NCI-H774 (cell line): ENCODE measurements at places on chromosomes 4 and X.

GRCh38 chr4:10736895-10737294, 52.3 kb upstream of the CLNK start:
- DNase-seq: no peak

DNA sequence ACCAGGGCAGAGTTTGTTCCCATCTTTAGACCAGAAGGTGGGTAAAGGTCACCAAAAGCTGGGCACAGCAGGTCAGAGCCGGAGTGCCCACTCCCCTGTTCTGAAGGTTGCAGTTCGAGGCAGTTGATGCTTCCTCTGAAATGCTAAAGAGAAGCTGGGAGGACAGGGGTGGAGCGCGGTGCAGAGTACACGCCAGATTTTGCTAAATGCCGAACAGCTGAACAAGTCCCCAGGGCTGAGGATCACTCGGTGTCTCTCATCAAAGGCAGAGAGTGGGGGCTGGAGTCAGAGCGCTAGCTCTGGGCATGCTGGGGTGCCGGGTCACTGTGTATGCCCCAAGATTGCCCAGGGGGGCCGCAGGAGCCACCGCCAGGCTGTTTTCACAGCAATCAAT, 197.0 kb downstream of the BCOR start:
- DNase-seq: no peak

DNA sequence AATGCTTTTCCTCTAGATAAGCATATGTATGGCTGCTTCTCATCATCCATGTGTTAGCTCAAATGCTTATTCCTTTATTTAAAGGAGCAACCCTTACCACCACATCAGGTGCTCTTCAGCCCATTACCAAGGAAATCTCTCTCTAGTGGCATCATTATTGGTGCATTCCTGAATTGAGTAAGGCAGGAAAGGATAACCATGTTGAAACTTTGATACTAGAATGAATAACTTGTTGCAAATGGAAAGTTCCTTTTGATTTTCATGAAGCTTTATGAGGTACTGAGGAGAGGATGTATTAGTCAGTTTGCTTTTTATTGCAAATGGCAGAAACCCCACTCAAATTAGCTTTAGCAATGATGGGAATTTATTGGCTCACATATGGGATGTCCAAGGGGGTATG, 212.3 kb upstream of the FGF13 start:
- DNase-seq: no peak

DNA sequence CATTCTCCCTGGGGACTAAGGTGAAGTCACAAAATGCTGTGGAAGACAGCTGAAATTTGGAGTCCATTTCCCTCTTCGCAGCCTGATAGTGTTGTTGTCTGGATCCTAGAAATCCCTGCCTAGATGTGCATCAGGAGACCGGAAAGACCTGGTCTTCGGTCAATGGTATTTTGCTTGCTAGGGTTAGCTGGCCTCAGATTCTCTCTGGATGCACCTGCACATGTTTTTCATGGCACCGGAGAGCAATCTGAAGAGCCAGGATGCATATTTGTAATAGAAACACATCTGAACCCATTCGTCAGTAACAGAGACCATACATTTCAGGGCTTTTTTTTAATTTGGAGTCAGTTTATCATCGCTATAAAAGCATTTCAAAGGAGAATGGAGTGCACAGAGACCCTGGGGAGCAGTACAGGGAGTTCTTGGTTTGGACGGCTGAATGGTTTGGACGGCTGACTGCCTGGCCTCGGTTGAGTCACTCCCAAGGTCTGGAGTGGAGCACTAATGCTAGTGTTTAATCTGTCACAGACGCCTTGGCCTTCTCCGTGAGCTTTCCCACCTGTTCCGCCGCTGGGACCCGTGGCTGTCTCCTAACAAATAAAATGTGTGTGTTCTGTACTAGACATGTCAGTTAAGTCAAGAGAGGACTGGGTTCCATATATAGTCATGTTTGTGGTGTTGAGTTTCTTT, 7.5 kb upstream of the PDLIM3 start:
- DNase-seq: no peak

DNA sequence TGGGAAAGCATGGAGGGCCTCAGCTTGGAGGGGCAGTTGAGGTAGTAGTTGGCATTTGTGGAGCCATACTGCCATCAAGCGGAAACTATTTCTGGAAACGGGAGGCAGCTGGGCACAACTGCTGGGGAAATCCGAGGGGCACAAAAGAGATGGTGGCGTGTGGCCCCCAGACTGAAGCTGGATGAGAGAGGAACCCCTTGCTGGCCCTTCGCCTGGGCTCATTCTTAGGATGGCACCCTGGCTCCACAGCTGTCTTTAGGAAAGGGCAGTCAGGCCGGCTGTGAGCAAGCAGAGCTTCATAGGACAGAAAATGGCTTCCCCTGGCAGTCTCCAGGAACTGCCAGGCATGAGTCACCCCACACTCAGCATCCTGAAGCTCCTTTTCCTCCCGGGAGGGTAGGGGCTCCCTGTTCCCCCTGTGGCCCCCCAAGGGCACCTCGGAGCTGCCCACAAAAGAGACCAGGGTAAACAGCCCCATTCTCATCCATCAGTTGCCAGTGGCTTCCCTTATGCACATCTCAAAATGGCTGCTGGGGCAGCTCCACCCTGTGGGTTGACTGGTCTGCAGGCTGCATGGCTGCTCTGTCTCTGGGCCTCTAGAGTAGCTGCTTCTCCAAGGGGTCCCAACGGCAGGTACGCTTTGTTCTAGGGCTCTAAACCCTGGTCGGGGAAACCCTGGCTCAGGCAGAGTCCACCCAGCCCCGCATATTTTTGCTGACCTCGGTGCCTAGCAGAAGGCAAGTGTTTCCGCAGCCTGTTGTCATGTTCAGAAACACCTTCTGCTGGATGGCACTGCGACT, 64.7 kb downstream of the NBDY start:
- DNase-seq: no peak

GRCh38 chr4:70841951-70842350, 2.3 kb upstream of the GRSF1 start:
- DNase-seq: no peak

- DNase-seq: no peak
Measured at GRCh38 chr4:114383721-114384120, 214.9 kb upstream of the UGT8 start.

GRCh38 chr4:183492791-183493222, 12.1 kb upstream of the ING2 start:
- DNase-seq: no peak

DNA sequence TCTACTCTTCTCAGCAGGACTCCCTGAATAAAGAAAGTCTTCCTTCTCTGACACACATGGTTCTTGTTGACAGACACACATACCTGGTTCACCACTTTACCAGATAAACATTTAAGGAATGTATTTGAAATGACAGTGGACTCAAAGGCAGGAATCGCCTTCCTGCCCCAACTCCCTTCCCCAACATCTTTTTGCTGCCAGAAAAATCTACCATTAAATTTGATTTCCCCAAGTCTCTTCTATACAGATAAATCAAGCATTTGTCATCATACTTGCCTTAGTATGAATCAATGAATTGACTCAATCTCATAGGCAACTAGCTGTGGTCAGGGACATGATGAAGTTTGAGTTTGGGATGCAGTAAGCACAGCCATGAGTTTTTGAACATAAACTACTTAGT, 23.3 kb upstream of the ANXA5 start:
- DNase-seq: no peak

- DNase-seq: no peak
Measured at GRCh38 chr4:74032064-74032463, 6.4 kb downstream of the CXCL3 start.

DNA sequence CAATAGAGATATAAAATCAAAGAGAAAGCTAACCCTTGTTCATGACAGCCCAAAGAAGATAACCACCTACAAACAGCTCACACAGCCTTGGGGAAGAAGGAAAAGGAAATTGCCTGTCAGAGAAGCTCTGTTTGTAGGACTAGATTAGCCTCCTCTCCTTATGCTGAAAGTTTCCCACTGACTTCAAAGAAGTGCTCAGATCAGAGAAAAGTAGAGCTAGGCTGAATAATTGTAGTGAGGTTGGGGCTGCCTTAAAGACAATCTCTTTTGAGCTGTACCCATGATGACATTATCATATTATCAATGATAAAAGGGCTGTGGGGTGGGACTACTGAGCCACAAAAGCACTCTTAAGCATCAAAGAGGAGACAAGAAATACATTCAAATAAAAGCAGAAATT, 223.0 kb upstream of the GALNT7 start:
- no peak for DNase-seq

DNA sequence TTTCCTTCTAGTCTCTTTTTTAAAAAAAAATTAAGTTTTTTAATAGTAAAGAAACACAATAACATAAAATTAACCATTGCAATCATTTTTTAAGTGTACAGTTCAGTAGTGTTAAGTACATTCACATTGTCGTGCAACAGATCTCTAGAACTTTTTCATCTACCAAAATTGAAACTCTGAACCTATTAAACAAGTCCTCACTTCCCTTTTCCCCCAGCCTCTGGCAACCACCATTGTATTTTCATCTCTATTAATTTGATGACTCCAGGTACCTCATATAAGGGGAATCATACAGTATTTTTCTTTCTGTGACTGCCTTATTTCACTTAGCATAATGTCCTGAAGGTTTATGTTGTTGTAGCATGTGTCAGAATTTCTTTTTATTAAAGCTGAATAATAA, 31.8 kb downstream of the MSL3 start:
- DNase-seq: no peak

DNA sequence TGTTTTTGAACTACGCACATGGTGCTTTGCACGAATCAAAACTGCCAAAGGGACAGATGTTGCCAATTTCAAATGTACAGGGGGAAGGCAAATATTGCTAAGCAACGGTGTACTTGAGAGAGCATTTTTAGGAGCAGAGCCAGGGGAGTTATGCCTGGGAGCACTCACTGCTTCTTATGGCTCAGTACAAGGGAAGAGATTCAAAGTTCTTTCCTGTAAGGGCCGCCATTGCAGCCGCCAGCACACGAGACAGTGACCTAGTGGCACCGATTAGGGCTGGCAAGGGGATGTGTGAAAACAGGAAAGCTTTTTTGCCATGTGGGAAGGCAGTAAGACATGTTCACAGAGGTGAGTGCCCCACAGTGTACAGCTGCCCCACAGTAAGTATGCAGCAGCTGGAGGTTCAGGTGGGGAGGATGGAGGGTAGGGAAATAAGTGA, 133.8 kb downstream of the AFF1 start:
- peak; percentile 37 for DNase-seq

- no peak for DNase-seq
Measured at GRCh38 chr4:1214101-1215095, 34.5 kb downstream of the CTBP1 start.

GRCh38 chrX:2697306-2697705, 6.2 kb downstream of the CD99 start:
- DNase-seq: no peak

DNA sequence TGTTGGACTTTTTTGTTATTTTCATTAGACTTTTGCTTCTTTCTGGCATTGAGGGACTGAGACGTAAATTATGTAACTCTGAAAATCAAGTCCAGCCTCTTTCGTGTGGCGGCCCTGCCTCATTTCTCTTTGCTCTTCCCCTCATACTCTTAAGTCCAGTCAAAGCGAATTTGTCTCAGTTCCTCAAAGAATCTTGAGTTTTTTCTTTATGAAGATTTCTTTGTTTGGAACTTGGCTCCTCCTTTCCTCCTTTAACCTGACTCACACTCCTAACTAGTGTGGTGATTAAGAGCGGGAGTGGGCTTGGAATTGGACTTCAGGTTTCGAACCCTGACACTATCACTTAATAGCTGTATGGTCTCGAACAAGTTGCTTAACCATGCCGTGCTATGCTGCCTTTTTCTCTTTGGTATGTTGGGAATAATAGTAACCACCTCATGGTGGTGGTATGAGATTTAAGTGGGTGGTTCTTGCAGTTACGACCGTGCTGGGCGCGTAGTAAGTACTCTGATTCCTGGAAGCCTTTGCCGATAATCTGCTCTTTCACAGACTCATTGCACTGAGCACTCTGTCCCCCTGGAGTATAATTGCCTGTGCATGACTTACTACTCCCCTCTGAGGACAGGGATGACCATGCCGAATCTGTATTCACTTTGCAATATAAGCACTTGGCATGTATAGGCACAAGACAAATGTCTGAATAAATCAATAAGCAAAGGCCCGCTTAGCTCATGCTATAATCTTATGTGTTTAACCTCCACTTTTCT, 19.1 kb downstream of the FNIP2 start:
- DNase-seq: no peak

- no peak for DNase-seq
Measured at GRCh38 chrX:17359500-17359899, 15.5 kb upstream of the NHS start.

DNA sequence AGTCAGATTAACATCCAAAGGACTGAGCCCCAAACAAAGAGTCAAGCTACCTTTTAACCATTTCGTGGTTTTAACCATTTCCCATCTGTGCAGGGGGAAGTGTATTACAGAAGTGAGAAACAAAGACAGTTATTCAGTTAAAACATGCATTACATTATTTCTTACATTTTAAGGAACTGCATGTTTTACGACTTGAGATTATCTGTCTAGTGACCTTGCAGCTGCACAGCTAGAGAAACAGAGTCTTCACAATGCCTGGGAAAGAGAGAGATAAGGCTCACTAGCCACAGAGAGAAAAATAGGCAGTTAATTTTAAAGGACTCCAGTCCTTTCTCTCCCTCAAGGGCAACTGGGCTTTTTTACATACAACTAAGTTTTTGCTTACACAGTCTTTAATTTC, 48.7 kb upstream of the KLHL4 start:
- DNase-seq: no peak
